ENCODE measurements at places on chromosomes 3 and 15. TPM values are rescaled to one million over a fixed set of nuclear protein-coding genes. Genes with fewer than 3 reads are reported as not detected.
A peak's percentile ranks its signal among the peaks of the same experiment; 100 is the strongest.

Gene ALG1L2
- not detected for total RNA-seq

DNA sequence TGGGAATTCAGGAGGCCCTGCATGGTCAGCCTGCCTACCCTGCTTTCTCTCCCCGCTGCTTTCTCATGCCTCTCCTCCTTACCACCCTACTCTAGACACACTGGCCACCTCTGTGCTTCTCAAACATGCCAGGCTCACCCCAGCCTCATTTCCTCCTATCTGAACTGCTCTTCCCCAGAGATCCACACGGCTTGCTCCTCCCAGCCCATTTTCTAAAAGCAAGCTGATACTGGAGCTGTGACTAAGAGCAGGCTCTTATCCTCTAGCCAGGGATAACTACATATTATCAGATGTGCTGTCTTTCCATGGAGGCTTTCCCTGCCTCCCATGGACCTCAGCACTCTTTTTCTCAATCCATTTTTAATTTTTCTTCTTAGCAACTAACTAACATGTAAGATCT, 85.9 kb downstream of the BOC start:
- no peak overlapping the region for H3K4me3 ChIP-seq
- no peak for DNase-seq
- no peak overlapping the region for H3K27ac ChIP-seq

- peaks cover 25% of the 10 kb centered on the region for H3K4me1 ChIP-seq
- peaks cover 100% of the 10 kb centered on the region for H3K27me3 ChIP-seq
- DNase-seq = no peak
Measured at GRCh38 chr15:60000113-60000823, 3.8 kb upstream of the FOXB1 start.

DNA sequence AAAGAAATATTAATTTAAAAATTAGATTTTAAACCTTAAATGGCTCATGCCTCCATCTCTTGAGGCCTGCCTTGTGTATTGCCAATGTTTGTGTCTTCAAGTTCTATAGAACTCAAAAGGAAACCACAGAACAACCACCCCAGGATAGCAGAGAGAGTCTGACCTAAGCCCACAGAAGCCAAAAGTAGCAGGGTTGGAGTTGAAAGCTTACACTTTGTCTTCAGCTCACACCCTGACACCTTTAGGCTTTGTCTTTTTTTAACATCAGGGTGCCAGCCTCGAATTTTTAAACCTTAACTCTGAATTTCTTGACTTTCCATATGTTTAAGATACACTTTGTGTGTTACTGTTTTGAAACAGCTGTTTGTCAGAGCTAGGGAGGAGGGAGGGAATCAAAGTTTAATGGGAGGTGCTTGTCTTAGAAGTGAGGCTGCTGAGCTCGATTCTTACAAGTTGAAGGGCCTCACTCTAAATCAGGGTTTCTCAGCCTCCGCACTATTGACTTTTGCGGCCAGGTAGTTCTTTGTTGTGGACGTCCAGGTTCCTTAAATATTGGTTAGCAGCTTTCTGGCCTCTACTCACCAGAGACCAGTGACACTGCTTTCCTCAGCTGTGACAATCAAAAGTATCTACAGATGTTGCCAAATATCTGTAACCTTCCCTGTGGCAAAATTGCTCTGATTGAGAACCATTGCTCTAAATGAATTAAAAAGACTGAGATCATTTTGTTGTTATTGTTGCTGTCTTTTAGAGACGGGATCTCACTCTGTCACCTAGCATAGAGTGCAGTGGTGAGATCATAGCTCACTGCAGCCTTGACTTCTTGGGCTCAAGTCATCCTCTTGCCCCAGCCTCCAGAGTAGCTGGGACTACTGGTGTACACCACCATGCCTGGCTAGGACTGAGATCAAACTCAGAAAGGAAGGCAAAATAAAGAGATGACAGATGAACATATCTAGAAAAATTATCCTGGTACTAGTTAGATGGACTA, 139.2 kb upstream of the EOMES start:
- no peak overlapping the region for H3K27ac ChIP-seq
- DNase-seq = peak; percentile 41
- H3K4me1 ChIP-seq = no peaks in the 10 kb centered on the region

Gene PODXL2
- total RNA-seq = 15.6 TPM

- no peak for DNase-seq
- H3K27me3 ChIP-seq = no peaks in the 10 kb centered on the region
- peaks cover 30% of the 10 kb centered on the region for H3K4me1 ChIP-seq
- peak overlapping the region; percentile 4 for H3K27ac ChIP-seq
Measured at GRCh38 chr15:48555241-48555881, 90.1 kb downstream of the FBN1 start.

DNA sequence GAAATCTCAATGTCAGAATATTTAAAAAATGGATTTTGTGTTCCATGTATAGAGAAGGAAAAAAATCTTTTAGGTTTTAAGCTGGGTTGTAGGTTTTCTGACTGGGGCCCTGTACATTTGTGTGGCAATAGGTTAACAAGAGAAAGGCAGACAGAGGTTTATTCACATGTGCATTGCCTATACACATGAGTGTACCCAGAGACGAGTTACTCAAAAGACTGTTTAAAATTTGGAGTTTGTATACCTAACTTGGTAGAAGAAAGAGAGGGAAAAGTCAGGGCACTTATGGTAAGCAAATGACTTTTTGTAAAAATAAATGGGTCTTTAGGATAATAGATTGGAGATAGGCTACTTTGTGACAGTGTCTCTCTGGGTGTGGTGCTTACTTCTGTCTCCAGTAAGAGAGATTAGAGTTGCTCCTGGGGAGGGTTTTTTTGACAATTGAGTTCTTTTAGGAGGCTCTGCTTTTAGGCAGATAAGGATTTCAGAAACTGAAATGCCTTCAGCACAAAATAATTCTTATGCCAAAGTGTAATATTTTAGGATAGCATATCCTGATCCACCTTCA, 225.2 kb downstream of the TCF12 start:
- DNase-seq = no peak
- no peak overlapping the region for H3K4me3 ChIP-seq
- H3K27ac ChIP-seq = no peak overlapping the region
- H3K4me1 ChIP-seq = peaks cover 5% of the 10 kb centered on the region
- no peaks in the 10 kb centered on the region for H3K27me3 ChIP-seq

DNA sequence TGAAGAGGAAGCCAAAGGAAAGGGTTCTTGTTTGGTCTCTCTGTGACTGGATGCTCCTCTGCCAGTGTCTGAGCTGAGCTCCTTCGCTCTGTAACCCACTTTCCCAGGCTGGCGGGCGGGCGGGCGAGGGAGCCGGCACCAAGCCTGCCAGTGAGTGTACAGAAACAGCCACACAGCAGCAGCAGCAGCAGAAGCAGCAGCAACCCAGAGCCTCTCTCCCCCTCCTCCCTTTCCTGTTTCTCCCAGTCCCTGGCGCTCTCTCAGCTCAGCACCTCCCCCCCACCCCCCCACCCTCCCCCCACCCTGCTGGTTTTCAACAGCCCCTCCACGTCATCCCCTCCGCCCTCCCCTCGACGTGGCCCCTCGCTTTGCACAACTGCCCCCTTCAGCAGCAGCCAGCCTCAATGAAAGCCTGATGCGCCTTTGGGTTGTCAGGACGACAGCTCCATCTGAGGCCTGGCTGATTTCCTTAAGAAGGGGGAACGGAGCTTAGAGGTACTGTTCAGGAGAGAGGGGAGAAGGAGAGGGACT, at the start of gene LSAMP:
TSS of gene LSAMP (minus strand) at position 177 of the 531 bp plus-strand sequence.
- peak; percentile 83 for DNase-seq
- H3K4me3 ChIP-seq = peak within 1 kb of the TSS; percentile 38
- H3K36me3 ChIP-seq = no peaks in the 10 kb centered on the region
- no peaks in the 10 kb centered on the region for H3K4me1 ChIP-seq

GRCh38 chr15:29438703-29439055, 169.1 kb upstream of the NSMCE3 start:
- H3K27me3 ChIP-seq = no peaks in the 10 kb centered on the region
- peak; percentile 69 for DNase-seq
- no peaks in the 10 kb centered on the region for H3K4me1 ChIP-seq
- no peak overlapping the region for H3K4me3 ChIP-seq
- no peaks in the 10 kb centered on the region for H3K36me3 ChIP-seq

- H3K27me3 ChIP-seq = no peaks in the 10 kb centered on the region
- no peak for DNase-seq
Measured at GRCh38 chr15:75025107-75025506, 1.7 kb downstream of the PPCDC start.

Gene SAMMSON
- 2.6 TPM for total RNA-seq

GRCh38 chr15:88543065-88543776, 3.3 kb downstream of the DET1 start:
- no peaks in the 10 kb centered on the region for H3K27me3 ChIP-seq
- H3K27ac ChIP-seq = no peak overlapping the region
- no peaks in the 10 kb centered on the region for H3K4me1 ChIP-seq
- H3K4me3 ChIP-seq = no peak overlapping the region
- no peaks in the 10 kb centered on the region for H3K36me3 ChIP-seq

DNA sequence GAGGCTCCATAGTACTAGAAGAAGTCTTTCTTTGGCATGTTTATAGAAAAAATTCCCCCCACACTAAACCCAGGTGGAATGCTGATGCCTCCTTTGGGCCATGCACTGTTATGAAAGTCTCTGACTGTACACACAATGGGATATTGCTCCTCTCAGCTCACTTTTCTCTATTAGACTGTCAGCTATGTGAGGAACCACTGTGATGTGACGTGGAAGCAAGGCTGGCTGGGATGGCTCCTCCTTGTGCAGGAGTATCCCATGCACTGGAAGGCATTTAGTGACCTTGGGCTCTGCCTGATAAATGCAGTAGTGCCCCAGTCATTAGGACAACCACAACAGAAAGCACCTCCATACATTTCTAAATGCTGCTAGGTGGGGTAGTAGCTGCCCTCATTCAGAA, 5.7 kb upstream of the FRMD4B start:
- H3K36me3 ChIP-seq = no peaks in the 10 kb centered on the region
- no peak for DNase-seq
- H3K4me1 ChIP-seq = peaks cover 4% of the 10 kb centered on the region
- no peak overlapping the region for H3K4me3 ChIP-seq

Gene A4GNT
- 12.5 TPM for total RNA-seq

Gene OSTN
- not detected for total RNA-seq

GRCh38 chr3:159789017-159789416, 199.6 kb upstream of the IL12A start:
- no peak overlapping the region for H3K4me3 ChIP-seq
- H3K4me1 ChIP-seq = peaks cover 65% of the 10 kb centered on the region
- H3K27me3 ChIP-seq = no peaks in the 10 kb centered on the region
- H3K27ac ChIP-seq = peak overlapping the region; percentile 86

DNA sequence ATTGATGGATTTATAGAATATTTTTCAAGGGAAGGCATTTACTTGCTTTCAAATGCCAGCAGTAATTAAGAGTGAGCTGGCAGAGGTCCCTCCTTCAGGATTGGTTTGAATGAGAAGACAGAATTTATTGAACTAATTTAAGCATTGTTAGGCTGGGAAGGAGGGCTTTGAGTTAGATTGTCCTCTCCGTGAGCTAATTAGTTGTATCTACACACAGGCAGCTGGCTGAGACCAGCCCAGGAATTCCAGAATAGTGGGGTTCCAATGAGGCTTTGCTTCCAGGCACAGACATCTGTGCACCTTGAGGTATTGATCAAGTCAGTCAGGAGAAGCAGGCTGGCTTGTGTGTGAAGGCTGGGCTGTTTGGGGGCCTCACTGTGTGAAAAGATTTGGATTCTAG, 124.0 kb upstream of the WNT5A start:
- H3K27me3 ChIP-seq = no peaks in the 10 kb centered on the region
- no peaks in the 10 kb centered on the region for H3K36me3 ChIP-seq
- H3K4me1 ChIP-seq = no peaks in the 10 kb centered on the region
- no peak for DNase-seq
- H3K4me3 ChIP-seq = no peak overlapping the region

DNA sequence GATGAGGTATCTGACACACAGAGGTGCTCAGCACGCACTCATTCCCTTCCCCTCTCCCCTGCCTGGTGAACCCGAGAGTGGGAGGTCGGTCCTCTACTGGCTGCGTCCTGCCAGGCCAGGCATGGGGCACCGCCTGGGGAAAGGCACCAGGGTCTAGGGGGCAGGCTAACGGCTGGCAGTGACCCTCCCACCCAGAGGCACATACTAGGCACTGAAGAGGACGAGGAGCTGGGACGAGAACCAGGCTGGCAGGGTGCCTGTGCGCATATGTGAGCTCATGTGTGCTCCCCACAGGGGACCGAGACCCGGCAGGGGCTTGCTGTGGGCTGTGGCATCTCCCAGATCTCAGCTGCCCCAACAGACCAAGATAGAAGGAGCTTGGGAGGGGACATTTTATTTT, 86.7 kb downstream of the IQSEC1 start:
- no peak overlapping the region for H3K4me3 ChIP-seq
- peaks cover 26% of the 10 kb centered on the region for H3K4me1 ChIP-seq
- no peak overlapping the region for H3K27ac ChIP-seq
- no peak for DNase-seq
- no peaks in the 10 kb centered on the region for H3K27me3 ChIP-seq

Gene APOD
- 33.0 TPM for total RNA-seq

GRCh38 chr15:63522225-63522578, 17.8 kb downstream of the USP3 start:
- H3K27me3 ChIP-seq = no peaks in the 10 kb centered on the region
- H3K4me1 ChIP-seq = peaks cover 99% of the 10 kb centered on the region
- no peak overlapping the region for H3K4me3 ChIP-seq

Gene ZNF80
- 0.92 TPM for total RNA-seq

DNA sequence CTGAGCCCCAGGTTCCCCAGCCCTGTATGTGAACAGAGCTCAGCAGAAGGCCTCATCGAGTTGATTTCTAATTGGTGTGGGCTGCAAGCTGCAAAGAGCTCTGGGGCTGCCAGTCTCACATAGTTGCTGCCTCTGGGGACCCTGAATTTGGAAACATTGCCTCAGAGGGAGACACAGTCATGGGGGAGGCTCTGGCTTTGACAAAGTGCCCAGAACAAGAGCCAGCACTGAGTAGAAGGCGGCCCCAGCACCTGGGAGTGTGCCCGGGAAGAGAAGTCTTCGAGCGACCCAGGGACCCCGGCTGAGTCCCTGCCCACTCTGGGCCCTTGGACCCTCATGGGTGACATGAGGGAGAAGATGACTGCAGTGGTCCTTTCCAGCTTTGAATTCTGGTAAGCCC, 7.3 kb downstream of the NTRK3 start:
- no peak overlapping the region for H3K27ac ChIP-seq
- H3K4me3 ChIP-seq = no peak overlapping the region
- H3K27me3 ChIP-seq = peaks cover 21% of the 10 kb centered on the region
- H3K4me1 ChIP-seq = peaks cover 8% of the 10 kb centered on the region
- no peak for DNase-seq

DNA sequence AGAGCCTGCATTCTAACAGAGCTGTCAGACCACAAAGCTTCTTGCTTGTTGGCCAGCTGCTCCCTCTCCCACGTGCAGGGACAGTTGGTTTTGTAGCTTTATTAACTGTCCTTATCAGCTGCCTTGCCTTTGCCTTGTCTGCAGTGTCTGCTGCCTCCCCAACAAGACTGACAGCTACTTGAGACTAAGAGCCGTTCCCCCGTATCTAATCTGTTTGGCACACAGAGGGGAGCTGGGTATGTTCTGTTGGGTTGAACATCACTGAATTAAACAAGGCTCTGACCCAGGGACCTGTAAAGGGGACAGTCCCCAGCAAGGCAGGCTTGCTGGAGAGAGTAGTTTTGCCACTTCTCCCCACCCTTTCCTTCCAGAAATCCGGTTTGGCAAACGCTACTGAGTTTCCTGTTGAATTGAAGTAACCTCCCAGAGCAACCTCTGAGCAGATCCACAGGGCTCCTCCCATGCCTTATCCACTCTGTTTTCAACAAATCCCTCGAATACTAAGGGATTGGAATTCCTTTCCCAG, 116.1 kb downstream of the ANP32A start:
- no peak overlapping the region for H3K27ac ChIP-seq
- no peaks in the 10 kb centered on the region for H3K36me3 ChIP-seq
- peak; percentile 80 for DNase-seq

Gene ZNF502
- 0.29 TPM for total RNA-seq

Gene CAPN7
- total RNA-seq = 81.7 TPM
